ENCODE measurements at places on chromosomes 7 and 10.

DNA sequence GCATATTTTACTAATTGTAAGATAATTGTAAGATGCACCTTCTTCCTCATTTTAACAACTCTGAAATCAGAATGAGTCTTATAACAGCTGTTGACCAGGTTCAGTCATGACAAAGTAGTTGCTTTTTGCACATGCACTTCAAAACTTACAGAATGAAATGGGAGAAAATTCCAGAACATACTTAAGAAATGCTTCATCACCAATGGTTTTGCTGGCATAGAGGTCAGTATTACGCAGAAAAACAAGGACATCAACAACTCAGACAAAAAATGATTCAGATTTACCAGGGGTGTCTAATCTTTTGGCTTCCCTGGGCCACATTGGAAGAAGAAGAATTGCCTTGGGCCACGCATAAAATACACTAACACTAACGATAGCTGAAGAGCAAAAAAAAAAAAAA is 13.3 kb downstream of the COL28A1 start:
- no peak for DNase-seq

DNA sequence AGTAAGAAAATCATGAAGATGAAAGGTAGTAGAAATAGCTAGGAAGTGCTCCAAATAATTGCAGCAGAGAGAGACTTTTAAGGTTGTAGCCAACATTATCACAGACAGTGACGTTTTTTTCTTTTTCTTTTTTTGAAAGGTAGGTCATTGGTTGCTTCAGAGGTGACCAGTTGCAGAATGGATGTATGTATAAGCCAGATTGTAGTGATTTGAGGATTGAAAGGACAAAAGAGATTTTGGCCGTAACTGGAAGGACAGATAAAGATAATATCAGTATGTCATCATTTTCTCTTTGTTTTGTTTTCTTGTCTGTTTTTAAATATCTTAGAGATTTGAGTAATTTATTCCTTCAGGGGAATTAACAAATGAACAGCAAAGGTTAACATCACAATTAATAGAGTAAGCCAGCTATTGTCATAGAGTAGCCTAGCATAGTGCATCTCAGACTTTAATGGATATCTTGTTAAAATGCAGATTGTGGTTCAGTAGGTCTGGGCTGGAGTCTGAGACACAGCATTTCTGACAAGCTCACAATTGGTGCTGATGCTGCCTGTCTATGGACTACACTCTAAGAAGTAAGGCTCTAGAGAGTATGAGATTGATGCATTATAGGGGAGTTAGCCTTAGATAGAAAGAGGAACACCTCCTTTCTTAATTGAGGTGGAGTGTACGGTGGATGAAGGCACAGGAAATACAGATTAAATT is 28.3 kb downstream of the CDK13 start:
- DNase-seq, result no peak

DNA sequence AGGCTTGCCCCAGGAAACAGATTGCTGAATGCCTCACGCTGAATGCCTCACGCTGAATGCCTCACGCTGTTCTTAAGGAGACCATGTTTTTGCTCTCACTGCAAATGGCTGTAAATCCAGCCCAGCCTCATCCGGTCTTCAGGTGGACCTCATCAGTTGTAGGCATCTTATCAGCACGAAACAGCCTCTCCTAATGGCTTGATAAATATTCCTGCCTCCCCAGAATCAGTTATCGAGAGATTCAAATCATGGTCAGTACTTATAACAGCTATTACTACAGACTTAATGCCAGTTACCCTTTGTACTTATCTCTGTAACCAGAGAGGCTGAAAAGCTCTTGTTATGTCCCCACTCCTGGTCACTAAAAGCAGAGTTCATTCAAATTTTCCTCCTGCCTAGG is 290.6 kb downstream of the FZD1 start:
- no peak for DNase-seq

GRCh38 chr7:23967949-23968599 is 258.1 kb downstream of the STK31 start:
- DNase-seq, result no peak

DNA sequence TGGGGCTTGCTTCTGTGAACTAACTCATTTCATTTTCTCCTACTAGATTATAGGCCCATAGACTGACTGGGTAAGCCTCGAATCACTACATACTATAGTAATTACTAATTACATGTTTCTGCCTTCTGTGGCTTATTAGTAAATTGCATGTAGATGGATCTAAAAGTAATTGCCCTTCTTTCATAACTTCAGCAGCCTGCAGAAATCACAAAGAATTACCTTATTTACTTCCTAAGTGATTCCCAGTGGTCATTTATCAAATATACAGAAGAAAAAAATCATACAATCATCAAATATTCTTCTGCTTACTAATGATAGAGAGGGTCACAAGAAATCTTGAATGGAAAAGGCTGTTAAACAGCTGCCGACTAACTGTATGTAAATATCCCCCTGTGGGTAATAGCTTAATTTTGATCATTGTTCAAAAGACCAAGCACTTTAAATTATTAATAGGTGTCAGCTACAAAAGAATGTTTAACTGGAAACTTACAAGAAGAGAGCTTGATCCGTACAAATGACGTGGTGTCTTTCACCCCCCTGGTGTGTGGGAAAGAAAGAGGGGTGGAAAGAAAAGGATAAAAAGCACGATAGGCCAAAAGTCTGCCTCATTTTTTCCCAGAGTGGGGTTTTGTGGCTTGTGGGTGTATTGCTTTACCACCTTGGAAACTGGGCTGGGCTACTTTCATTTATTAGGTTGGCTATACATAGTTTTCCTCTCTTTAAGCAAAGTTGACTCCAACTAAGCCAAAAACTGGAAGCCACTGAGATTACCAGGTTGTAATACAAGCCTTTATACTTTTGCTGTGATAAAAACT is 361.8 kb upstream of the ZMIZ1 start:
- no peak for DNase-seq

GRCh38 chr7:45636733-45637132 is 62.6 kb downstream of the ADCY1 start:
- no peak for DNase-seq

GRCh38 chr7:19404912-19405329 is 259.7 kb upstream of the FERD3L start:
- DNase-seq, result no peak

DNA sequence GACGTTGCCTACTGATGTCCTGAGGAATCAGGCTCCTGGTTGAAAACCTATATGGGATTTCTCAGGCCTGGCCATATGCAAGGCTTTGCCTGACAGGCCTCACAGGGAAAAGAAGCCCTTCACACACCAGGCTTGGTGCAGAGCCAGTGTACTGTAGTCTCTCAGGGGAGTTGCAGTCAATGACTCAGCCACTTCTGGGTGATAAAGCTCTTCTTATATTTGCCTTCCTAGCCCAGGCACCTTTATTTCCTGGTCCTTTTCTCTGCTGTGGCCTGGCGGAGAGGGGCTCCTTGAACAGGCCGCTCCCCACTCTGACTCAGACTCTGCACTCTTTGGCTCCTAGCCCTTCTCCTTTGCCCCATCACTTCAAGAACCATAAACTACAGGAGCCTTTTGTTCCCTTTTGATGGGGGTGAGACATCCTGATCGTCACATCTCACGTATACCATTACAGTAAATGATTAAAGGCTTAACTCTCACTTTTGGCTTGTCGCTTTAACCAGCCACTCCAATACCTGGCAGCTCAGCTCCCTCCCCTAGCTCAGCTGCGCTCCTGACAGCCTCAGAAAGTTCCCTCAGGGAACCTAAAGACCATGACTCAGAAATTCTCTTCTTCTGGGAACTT is 33.5 kb downstream of the DPY19L1 start:
- DNase-seq, result no peak

DNA sequence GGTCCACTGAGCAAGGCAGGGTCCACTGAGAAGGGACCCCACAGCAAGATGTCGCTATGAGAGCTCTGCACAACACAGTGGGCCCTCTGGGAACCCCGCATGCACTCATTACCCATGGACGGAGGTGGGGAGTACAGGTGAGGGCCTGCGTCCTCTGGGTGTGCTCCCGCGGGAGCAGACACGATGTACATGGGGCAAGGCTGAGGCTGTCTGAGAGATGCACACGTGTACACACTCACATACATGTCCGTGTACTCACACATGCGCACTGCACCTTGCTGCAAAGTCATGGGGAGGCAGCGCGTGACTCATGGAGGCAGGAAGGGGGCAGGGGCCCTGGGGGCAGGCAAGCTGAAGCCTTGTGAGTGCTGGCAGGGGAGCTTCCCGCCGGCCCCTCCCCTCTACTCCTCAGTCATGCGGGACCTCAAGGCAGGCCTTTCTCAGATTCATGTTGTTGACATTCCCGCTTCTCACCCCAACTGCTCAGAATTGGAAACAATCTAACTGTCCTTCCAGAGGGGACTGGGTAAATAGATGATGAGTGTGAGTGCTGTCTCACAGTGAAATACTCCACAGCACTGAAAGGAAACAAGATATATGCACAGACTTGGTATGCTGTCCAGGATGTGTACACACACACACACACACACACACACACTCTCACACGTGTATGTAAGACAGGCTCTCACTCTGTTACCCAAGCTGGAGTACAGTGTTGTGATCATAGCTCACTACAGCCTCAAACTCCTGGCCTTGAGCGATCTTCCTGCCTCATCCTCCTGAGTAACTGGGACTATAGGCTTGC is 40.0 kb downstream of the GOLGA7B start:
- DNase-seq, result no peak

DNA sequence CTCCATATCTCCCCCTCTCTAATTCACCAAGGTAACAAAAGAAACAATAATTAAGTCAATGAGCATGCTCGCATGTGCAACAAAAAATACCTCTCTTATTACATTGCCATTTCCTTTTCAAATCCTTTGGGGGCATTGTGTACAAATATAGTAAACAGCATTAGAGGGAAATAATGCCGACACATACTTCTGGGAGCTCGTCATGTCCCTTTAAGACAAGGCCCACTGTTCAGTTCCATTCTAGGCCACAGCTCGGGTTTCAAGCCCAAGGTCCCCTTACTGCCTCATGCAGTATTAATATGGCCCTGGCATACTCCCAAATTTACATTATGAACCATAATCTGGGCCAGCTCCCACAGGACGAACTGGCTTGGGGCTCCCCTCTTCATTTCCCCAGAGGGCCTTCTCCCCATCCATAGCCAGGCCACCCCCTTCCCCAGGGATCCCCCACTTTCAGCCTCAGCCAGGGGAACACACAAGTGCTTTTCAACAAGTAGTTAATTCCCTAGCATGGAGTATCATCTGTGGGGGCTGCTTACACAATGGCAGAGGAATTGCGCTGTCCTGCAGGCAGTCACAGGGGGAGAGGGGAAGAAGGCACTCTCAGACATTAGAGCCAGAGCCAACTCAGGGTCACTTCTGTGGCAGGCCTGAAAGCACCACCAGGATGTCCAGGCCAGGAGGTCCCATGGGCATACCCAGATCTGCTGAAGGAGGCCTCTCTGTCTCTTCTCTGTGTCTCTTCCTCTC is 110.6 kb downstream of the KCNMA1 start:
- no peak for DNase-seq

Measured in stimulated activated CD4-positive, alpha-beta T cell treated with anti-CD3 and anti-CD28 coated beads, Interleukin-1b, Interleukin-23, amount 100 ng/mL, for 24 hours (primary cell).